ENCODE measurements at places on chromosomes 11 and 22.

- DNase-seq, result no peak
Observed at GRCh38 chr11:57622263-57622662, 24.8 kb downstream of the SERPING1 start.

GRCh38 chr11:109934151-109934550 is 159.0 kb upstream of the ZC3H12C start:
- DNase-seq, result no peak

DNA sequence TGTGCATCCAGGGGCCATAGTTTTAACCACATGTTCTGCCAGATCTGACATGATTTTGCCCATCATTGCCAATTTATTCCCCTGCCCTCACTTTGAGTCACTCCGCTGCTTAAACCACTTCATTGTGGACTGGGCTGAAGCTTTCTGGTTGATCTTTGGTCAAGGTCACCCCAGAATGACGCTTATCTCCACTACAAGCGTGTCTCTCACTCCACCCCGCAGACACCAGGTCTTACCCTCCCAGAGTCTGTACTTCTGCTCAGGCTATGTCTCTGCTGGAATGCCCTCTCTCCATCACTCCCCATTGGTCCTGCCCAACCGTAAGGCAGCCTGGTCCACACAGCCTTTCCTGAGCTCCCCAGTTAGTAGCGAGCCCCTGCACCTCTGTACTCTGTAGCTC is 170.5 kb upstream of the SYT13 start:
- no peak for DNase-seq

- no peak for DNase-seq
Observed at GRCh38 chr11:69880826-69881445, 61.7 kb upstream of the FGF3 start.

DNA sequence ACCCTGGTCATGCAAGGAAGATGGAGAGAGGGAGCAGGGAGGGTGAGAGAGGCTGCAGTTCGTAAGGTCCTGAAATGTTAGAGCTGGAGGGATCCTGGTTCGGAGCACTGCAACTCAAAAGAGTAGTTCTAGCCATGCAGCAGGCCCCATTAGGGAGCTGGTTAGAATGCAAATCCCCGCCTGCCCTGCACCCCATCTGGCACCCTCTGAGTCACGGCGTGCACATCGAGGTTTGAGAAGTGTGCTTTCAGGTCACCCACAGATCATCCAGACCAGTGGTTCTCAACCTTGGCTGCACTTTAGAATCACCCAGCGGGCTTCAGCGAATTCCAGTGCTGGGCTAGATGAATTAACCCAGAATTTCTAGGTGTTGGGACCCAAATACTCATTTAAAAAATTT is 48.2 kb downstream of the ST3GAL4 start:
- DNase-seq, result no peak
